Caki2 (cell line): ENCODE measurements at places on chromosomes 11 and 22. TPM values are rescaled to one million over a fixed set of nuclear protein-coding genes. Genes with fewer than 3 reads are reported as not detected.

PISD gene
- total RNA-seq = 74.7 and 91.5 TPM in 2 replicates

RHOD gene
- 4.1 and 5.6 TPM in 2 replicates for total RNA-seq

OOSP4A gene
- not detected in 2 replicates for total RNA-seq

ZW10 gene
- 9.9 and 12.7 TPM in 2 replicates for total RNA-seq

GNB1L gene
- 42.7 and 52.6 TPM in 2 replicates for total RNA-seq

C11orf91 gene
- not detected in 2 replicates for total RNA-seq

TRPC6 gene
- not detected in 2 replicates for total RNA-seq

ZNF70 gene
- 7.7 and 9.0 TPM in 2 replicates for total RNA-seq

RIMBP3B gene
- 2.1 TPM in 1 of 2 replicates, not detected in the other for total RNA-seq

CLDN5 gene
- not detected in 2 replicates for total RNA-seq

GNG3 gene
- not detected in 2 replicates for total RNA-seq

SLC17A6 gene
- total RNA-seq = not detected in 2 replicates

SYT12 gene
- 0.03 TPM in 1 of 2 replicates, not detected in the other for total RNA-seq

NLRP6 gene
- not detected in 2 replicates for total RNA-seq

IGF2 gene
- 2.3 and 5.6 TPM in 2 replicates for total RNA-seq

POTEH gene
- not detected in 2 replicates for total RNA-seq

APOBEC3C gene
- total RNA-seq = 3.5 and 6.5 TPM in 2 replicates

P2RY6 gene
- total RNA-seq = 0.41 TPM in 1 of 2 replicates, not detected in the other

SLC22A8 gene
- total RNA-seq = not detected in 2 replicates

HIKESHI gene
- 57.7 and 70.3 TPM in 2 replicates for total RNA-seq

CDC42BPG gene
- total RNA-seq = 0.12 and 1.1 TPM in 2 replicates

ANO5 gene
- total RNA-seq = 0.84 and 1.8 TPM in 2 replicates

MN1 gene
- 3.1 and 5.2 TPM in 2 replicates for total RNA-seq

PGA4 gene
- total RNA-seq = not detected in 2 replicates

KRTAP5-11 gene
- total RNA-seq = not detected in 2 replicates

MLC1 gene
- total RNA-seq = not detected in 2 replicates

DNAJB7 gene
- not detected in 2 replicates for total RNA-seq

OR8D1 gene
- total RNA-seq = not detected in 2 replicates

PHF21B gene
- not detected in 2 replicates for total RNA-seq

FOSL1 gene
- total RNA-seq = 67.3 and 80.4 TPM in 2 replicates

OR51A4 gene
- total RNA-seq = not detected in 2 replicates

PRG3 gene
- not detected in 2 replicates for total RNA-seq

P4HA3 gene
- 0.06 and 0.57 TPM in 2 replicates for total RNA-seq

CNGA4 gene
- not detected in 2 replicates for total RNA-seq

ZFPL1 gene
- total RNA-seq = 39.6 and 78.3 TPM in 2 replicates

EFEMP2 gene
- total RNA-seq = 0.75 and 5.2 TPM in 2 replicates

TSSK2 gene
- total RNA-seq = not detected in 2 replicates

NCAPH2 gene
- total RNA-seq = 133 and 152 TPM in 2 replicates

KRTAP5-2 gene
- not detected in 2 replicates for total RNA-seq

FGF4 gene
- total RNA-seq = not detected in 2 replicates

EEF1G gene
- 2,603 and 2,794 TPM in 2 replicates for total RNA-seq
